Stimulated activated CD4-positive, alpha-beta T cell treated with anti-CD3 and anti-CD28 coated beads, Interleukin-1b, Interleukin-23, amount 100 ng/mL, for 1 hour (primary cell): ENCODE measurements at places on chromosomes 2 and 18.
A peak's percentile ranks its signal among the peaks of the same experiment; 100 is the strongest.

DNA sequence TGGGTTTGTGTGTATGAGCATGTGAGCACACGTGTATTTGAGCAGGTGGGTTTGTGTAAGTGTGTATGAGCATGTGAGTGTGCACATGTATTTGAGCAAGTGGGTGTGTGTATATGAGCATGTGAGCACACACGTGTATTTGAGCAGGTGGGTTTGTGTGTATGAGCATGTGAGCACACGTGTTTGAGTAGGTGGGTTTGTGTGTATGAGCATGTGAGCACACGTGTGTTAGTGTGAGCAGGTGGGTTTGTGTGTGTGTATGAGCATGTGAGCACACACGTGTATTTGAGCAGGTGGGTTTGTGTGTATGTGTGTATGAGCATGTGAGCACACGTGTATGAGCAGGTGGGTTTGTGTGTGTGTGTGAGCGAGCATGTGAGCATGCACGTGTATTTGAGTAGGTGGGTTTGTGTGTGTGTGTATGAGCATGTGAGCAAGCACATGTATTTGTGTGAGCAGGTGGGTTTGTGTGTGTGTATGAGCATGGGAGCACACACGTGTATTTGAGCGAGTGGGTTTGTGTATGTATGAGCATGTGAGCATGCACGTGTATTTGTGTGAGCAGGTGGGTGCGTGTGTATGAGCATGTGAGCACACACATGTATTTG lies 169.7 kb downstream of the TWIST2 start:
- no peak for DNase-seq

DNA sequence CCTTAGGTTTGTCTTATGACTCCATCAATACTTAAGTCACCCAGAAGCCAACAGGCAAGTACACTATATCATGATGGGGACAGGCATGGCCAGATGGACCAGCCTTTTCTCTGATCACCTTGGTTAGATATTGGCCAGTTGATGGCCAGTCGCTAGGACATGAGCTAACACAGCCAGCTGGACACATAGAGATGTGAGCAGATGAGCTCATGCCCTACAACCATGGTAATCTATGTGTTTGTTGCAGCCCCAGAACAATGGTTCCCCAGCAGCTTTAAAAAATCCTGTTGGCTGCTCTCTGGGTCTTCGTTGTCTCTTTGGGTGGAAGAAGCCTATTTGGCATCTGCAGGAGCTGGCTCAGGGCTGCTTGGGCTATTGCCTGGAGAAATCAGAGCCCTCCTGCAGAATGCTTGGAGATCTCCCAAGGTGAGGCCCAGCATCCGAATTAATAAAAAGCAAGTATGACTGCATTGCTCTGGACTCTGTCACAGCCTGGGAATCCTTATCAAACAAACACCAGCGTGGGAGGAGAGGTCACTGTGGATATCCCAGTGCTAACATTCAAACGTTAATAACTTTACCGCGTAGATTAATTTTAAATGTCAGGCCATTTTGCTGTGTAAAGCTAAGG lies 62.3 kb upstream of the KLHL29 start:
- no peak for DNase-seq

GRCh38 chr18:48166336-48166875 lies 235.9 kb upstream of the SMAD2 start:
- DNase-seq: no peak

GRCh38 chr2:24262421-24262970 lies 87.6 kb downstream of the FAM228A start:
- no peak for DNase-seq

GRCh38 chr18:10482985-10483949 lies 28.8 kb downstream of the APCDD1 start:
- DNase-seq: no peak

DNA sequence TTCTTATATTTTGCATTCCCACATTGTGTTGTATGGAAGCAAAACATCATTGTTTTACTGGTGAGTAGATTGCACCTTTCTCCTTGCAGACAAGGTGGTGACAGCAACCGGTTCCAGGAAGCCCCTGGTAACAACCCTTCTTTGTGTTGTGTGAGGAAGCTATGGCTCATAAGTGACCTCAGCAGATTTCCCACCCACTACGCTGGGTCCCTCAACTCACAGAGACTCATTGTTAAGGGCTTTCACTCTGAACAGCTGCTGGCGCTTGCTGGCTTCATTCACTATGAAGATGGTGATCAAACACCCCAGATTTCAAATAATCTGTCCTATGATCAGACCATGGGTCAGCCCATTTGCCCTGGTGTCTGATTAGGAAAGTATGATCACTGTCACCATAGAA lies 53.4 kb downstream of the WIPF1 start:
- DNase-seq: no peak

GRCh38 chr2:45928946-45929345 lies 277.5 kb downstream of the PRKCE start:
- DNase-seq: no peak

- no peak for DNase-seq
Measured at GRCh38 chr18:901761-902160, 2.9 kb upstream of the ADCYAP1 start.

- no peak for DNase-seq
Measured at GRCh38 chr2:190200603-190201002, 119.0 kb downstream of the HIBCH start.

DNA sequence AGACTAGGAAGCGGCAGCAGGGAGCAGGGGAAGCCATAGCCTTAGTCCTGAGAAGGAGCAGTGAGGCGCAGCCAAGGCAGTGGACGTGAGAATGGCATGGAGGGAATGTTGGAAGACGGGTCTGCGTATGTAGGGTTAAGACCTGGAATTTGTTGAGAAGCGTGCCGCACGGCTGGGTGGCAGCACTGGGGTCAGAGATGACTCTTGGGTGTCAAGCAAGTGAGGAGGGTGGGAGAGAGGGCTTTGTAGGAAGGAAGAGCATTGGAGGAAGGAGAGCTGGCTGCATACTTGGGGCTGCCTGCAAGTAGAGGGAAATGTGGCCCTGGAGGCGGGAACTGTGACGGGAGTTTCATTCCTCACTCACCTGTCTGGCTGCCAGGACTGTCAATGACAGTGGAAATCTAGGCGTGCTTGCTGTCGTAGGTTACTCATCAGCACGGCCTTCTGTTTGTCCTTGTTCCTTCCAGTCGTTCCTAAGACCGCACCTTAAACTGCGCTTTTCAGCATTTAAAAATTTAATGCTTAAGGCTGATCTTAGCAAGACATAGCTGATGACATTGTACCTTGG lies 108.0 kb downstream of the ITGB1BP1 start:
- DNase-seq: no peak

DNA sequence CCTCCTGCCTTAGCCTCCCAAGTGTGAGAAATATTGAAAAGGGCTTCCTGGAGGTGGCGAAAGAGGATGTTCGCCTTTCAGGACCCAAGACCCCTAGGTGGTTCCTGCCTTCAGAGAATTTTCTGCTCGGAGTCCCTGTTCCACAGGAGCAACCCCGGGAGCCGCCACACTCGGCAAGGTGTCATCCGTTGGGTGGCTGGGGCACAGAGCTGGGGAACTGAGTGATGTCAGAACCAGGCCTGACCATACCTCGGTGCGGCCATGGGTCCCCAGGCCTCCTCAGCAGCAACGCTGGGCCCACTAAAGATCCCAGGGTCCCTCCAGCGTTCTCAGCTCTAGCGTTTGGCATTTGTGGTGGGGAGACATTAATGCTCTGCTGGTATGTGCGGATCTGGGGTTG lies 23.7 kb upstream of the TAF1B start:
- no peak for DNase-seq

- no peak for DNase-seq
Measured at GRCh38 chr18:8801263-8801901, 96.0 kb downstream of the MTCL1 start.

DNA sequence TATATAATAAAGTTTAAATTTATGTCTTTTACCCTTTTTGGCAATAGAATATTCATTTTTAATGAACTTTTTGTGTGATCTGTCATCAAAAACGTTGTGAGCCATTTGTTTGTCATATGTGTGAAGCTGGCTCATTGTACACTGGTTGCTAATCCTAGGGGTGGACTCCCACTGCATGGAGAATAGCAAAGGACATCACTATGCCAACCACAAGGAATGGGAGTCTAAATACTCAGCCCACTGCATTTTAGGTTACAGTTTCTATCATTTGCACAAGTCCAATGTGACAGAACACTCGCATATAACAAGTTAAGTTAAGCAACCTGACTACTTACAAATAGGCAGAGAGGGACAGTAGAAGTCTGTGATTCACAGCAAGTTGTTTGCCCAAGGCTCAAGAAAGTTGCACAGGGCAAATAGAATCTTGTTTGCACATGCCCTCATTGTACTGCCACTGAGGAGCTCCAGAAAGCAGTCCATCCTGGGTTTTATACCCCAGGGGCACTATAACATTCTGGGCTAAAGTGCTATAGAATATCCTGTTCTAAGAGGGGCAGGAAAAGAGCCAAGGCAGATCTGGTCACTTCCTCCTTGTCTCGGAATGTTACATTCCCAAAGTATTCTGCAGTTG lies 545.9 kb upstream of the GCFC2 start:
- DNase-seq: no peak

GRCh38 chr2:12948961-12949353 lies 232.2 kb downstream of the TRIB2 start:
- no peak for DNase-seq

- DNase-seq: no peak
Measured at GRCh38 chr2:215418064-215418963, 17.6 kb downstream of the FN1 start.

DNA sequence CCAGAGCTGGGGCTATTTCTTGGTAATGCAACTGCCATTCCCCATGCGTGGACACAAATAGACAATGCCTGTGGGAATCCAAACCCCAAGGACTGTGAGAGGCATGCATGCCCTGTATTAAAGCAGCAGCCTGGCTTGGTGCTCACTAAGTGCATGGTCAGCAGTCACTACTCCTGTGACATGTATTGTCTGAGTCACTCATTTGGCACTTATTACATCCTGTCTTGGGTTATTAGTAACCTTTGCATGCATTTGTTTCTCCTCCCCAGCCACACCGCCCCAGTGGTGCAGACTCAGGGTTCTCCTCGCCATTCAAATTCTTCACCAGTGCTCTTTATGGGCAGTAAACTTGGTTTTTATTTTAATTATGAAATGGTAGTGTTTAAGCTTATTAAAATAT lies 30.2 kb downstream of the PRKCE start:
- DNase-seq: no peak

GRCh38 chr18:3061581-3062312 lies 48.8 kb upstream of the LPIN2 start:
- peak; percentile 2 for DNase-seq

GRCh38 chr2:10052216-10052615 lies 8.9 kb downstream of the KLF11 start:
- no peak for DNase-seq

DNA sequence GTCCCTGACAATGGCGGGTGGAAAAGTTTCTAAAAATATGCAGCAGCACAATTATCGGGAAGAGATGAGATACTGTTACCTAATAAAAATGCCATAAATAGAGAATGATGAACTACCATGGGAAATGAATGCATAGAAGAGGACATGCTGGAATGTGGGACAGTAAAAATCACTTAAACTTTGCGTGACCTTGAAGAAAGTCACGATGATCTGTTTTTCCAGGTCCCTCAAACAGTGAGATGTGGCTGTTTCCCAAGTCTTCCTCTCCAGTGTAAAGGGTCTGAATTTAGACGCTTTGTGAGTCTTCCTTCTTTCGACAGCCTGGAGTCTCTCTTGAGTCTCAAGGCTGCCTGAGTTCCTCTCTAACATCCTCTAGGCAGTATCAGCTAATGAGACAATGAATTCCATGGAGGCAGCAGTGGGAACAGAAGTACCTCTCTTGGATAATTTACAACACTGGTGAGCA lies 1.4 kb downstream of the CLUL1 start:
- DNase-seq: no peak

DNA sequence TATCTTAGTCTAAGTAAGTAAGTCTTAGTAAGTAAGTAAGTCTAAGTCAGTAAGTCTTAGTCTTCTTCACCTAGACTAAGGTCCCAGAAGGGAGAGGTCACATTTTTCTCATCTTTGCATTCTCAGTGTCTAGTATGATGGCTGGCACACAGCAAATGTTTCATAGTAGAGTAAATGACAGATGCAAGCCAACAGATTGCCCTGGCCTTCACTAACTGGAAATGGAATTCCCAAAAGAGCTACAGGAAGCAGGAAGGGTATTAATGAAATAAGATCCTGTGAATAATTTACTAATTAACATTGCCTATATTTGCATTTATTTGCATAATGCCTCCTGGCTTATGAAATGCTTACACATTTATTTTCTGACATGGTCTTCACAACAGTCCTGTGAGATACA lies 221.6 kb downstream of the RAD51AP2 start:
- DNase-seq: no peak

GRCh38 chr2:210620456-210620855 lies 64.1 kb downstream of the CPS1 start:
- no peak for DNase-seq

DNA sequence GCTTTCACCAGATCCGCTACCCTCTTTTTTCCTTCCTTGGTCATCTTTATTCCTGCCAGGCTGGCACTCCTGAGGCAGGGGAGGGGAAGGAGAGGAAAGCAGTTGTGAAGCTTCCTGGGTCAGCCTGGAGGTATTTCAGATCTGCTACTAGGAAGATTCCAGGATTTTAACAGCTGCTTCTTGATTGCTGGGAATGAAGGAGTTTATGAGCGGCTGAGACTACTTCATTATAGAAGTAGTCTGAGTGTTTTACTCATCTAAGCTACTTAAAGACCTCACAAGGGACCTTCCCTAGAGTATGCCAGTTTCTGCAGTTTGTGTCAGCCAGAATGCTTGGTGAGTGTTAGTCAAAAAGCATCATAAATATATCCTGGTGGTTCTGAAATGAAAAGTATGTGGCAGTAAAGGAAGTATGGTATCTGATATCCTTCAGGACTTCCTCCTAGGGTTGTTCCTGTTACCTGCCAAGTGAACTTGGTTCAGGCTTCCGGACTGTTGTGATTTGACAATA lies 1.9 kb downstream of the TANC1 start:
- DNase-seq: no peak

DNA sequence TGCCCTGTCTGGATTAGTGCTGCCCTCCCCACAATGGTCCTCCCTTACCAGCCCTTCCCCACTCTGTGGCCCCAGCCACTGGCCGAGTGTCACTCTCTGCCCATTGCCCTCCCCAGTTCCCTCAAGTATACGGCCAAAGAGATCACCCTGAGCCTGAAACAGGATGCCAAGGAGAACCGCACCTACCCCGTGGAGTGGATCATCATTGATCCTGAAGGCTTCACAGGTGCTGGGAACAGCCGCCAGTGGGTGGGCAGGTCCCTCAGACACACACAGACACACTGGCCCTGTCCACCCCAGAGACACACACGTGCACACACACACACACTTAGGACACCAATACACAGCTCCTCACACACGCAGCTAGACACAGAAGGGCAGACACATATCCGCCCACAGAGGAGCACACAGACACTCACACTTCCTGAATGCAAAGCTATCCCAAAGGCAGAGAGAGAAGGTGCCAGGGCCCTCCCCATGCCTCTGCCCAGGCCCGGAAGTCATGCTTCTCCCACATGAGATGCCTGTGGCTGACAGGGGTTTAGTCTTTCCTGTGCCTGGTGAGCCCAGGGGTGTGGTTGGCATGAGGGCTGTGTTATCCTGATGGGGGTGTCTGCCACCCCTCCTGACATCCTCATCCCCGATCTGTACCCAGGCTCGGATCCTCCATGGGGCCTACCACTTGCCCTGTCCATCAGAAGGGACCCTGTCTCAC lies 2.9 kb downstream of the CHRND start:
- DNase-seq: no peak
